Effector memory CD4-positive, alpha-beta T cell (primary cell): ENCODE measurements at places on chromosomes 2 and 18.

- no peak for DNase-seq
Measured at GRCh38 chr2:223043164-223043941, 8.6 kb upstream of the KCNE4 start.

- DNase-seq = no peak
Measured at GRCh38 chr2:205270689-205271088, 411.6 kb upstream of the NRP2 start.

DNA sequence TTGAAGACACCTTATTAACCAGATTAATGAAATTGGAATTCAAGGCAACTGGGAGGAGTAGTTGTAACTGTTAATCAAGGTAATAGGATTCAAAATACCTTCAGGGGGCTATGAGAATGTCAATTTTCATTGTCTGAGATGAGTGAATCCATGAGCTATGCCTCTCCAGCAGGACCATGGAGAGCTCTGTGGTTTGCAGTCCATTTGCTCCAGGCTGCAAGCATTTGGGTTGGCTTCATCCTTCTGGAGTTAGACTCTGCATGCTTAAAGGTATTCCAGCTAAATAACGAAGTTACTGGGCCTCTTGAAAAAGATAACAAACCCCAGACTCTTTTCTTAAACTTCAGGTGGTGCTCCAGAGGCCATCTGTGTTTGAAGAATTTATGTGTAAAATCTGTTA lies 207.1 kb upstream of the SLC8A1 start:
- DNase-seq = no peak

DNA sequence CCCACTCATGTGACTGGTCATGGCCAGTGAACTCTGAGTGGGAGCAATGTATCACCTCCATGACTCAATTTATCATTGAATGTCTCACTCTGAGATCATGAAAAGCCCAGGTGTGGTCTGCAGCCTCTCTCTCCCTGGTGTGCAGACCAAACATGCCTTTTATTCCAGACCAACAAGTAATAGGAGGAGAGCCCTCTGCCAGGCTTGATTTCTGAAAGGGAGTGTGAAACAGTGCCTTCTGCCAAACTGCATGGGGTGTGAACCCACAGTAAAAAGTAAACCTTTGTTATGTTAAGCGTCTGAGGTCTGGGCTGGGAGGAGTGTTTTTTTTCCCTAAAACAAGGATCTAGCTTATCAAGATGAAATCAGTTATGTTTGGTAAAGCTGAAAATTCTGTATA lies 601.2 kb downstream of the ADCYAP1 start:
- DNase-seq = no peak

DNA sequence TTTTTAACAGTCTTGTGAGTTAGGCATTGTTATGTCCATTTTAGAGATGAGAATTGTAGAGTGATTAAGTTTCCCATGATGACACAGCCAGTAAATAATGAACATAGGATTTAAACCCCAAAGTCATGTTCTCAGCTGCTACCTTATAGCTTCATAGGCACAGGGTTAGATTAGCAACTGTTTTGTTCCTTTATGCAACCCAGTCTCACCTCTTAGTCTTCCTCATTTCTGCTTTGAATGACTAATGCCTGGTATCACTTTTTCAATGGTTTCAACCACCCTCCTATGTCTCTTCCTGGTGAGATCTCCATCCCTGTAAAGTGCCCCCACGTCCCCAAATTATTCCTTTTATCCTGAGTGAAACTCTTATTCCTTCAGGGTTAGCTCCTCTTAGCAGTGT lies 44.3 kb downstream of the MFSD6 start:
- no peak for DNase-seq

GRCh38 chr2:83795777-83796176 lies 663.3 kb downstream of the SUCLG1 start:
- no peak for DNase-seq
